Posterior vena cava (tissue), 2 donors: ENCODE measurements at places on chromosomes 4 and X. TPM values are rescaled to one million over a fixed set of nuclear protein-coding genes. Genes with fewer than 3 reads are reported as not detected.

GRCh38 chrX:96425200-96425599, 259.4 kb upstream of the DIAPH2 start:
- no peak for DNase-seq

GRCh38 chr4:124631760-124632159, 80.8 kb downstream of the ANKRD50 start:
- DNase-seq, result no peak

GRCh38 chrX:39873117-39873516, 224.6 kb downstream of the BCOR start:
- DNase-seq, result no peak

DNA sequence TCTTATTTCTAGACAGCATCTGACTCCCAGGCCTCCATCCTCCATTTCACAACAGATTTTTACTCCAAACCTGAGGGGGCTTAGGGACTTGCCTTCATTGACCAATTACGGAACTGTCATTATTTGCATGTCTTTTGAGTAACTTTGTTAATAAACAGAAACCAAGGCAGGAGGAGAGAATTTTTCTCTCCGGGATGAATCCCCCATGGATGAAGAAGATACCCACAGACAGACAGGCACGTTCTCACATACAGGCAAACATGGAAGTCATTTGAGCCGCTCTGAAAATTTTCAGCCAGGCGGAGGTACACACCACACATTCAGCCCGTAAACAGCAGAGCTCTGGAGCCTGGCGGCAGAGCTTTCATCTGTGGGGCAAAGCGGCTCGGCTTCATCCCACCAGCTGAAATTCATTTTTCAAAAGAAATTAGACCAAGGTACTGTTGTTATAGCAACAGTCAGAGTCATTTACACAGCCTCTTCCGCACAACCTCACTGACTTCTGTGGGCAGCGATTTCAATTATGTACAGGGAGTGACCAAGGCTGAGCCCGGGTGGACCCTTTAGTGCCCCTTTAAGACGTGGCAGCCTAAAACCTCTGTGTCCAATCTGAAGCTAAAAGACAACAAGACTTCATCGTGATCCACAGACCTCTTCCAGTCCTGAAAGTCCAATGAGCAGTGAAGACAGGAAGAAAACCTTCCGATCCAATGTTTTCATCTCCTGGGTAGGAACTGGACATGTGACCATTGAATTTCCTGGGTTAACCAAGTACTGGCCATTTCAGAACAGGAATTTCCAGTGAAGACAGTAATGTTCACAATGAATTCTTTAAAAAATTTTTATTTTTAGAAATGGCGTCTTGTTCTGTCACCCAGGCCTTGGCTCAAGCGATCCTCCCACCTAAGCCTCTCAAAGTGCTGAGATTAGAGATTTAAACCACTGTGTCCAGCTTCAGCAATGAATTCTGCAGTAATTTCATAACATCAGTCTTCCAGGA, 237.0 kb downstream of the MGST2 start:
- no peak for DNase-seq

- DNase-seq, result no peak
Measured at GRCh38 chrX:125004799-125005198, 314.9 kb upstream of the TEX13C start.

Gene SHOX
- not detected for total RNA-seq

DNA sequence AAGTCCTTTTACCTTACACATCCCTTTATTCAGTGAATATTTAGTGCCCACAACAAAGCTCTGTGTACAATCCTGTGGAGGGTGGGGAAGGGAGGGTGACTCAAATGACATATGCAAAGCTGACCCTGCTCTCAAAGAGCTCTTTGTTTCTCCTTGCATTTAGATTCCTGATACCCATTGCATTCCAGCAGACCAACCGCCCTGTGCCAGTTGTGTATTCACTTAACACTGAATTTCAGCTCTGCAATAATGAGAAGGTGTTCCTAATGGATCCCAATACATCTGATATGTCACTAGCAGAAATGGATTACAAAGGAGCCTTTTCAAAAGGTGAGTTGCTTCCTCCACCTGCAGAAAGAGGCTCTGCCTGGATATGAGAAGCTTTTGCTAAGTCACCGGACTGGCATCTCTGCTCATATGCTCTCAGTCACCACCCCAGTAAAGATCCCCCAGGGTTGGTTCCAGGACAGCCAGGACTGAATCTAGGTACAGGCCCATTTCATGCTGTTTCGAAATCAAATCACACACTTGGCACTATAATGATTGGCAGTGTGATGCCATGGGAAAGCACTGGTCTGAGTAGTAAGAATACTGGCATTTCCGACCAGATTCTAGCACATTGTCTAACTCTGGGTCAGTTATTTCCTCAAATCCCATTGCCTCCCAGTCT, 17.1 kb upstream of the ANXA3 start:
- DNase-seq, result no peak

Gene NXF2
- not detected for total RNA-seq

- no peak for DNase-seq
Measured at GRCh38 chr4:13659341-13660070, 32.0 kb upstream of the BOD1L1 start.

- DNase-seq, result no peak
Measured at GRCh38 chr4:102503301-102503746, 2.2 kb downstream of the NFKB1 start.

DNA sequence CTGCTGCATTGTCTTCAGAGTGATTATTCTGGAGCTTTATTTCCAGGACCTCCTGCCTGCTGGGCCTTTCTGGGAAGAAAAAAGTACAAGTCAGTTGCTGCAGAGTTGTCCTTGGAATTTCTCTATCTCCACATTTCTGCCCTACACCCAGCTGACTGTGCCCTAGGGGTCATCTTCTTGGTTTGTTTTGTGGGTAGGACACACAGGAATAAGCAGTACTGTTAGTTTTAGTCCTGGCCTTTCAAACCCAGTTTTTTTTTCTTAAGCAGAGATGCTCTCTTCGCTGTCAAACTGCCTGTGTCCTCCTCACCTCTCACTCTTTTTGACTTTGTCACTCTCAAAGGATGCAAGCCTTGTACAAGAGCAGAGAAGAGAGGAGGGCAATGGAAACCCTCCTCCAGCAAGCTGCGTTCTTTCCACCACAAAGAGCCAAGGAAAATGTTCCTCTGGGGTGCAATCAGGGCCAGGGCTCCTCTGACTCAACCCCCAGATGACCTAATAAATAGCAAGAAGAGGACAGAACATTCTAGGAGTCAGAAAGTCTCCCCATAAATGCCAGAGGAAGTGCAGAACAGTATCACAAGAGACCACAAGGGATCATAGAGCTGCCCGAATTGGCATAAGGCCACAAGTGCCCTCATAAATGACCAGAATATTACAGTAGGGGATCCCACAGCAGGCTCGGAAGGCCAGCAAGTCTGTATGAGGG, 186.2 kb downstream of the RCHY1 start:
- peak; percentile 82 for DNase-seq

DNA sequence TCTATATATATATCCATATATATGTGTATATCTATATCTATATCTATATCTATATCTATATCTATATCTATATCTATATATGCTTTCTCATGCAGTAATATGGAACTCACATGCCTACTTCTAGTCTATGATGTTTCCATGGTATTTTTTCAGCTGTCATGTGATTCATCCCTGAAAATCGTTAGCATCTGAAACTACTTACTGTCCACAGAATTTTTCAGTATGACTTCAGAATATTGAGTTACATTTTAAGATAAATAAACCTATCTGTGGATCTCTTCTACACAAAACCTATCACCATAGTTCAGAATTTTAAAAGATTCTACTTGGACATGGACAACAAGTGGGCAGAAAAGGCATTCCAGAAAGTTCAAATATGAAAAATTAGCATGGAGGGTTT, 855.1 kb upstream of the INTU start:
- DNase-seq, result no peak

- DNase-seq, result no peak
Measured at GRCh38 chrX:3806630-3807029, 93.2 kb upstream of the PRKX start.

Gene CTAG1B
- total RNA-seq, result not detected

Gene SATL1
- total RNA-seq, result not detected

Gene PAGE2
- not detected for total RNA-seq

- no peak for DNase-seq
Measured at GRCh38 chr4:18198653-18199052, 177.1 kb upstream of the LCORL start.

Gene SOX3
- total RNA-seq, result not detected

DNA sequence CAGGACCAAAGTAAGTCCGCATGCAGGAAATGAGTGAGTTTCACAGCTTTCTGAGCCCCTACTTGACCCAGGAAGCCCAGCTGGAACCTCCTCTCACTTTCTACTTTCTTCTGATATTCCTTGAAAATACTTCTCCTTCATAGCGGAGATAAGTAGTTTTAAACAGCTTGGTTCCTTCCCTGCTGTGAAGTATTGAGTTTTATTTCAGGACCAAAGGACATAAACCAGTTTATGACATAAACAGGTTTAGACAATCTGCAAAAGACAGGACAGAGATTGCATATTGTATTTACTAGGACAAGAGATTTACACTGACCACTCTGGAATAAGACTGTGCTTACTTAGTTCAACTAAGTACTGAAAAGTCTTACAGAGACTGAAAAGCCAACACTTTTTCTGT, 54.8 kb downstream of the PAGE2 start:
- DNase-seq, result no peak

Gene SFRP2
- total RNA-seq, result 157 TPM

GRCh38 chr4:174089711-174090110, 193.8 kb downstream of the FBXO8 start:
- no peak for DNase-seq

DNA sequence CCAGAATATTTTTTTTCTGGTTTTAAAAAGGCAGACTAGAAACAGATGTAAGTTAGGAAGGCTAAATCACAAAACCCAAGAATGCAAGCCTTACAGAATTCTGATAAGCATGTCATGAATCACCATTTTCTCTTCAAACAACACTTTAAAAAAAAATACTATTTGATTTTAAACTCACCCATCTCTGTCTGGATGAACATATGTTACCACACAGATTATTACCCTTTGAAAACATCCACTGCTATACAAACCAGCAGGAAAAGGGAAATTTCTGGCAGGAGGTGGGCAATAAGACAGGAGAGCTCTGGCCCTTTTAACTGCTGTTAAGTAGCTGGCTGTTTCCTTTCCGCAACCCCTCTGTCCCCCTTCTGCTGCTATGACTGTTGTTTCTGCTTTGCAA, 317.7 kb upstream of the NOCT start:
- DNase-seq, result no peak

Gene TMPRSS11F
- total RNA-seq, result not detected

GRCh38 chr4:6942238-6942800, 32.7 kb downstream of the TBC1D14 start:
- DNase-seq, result peak; percentile 59

- no peak for DNase-seq
Measured at GRCh38 chrX:51862920-51863319, 30.5 kb upstream of the MAGED1 start.

DNA sequence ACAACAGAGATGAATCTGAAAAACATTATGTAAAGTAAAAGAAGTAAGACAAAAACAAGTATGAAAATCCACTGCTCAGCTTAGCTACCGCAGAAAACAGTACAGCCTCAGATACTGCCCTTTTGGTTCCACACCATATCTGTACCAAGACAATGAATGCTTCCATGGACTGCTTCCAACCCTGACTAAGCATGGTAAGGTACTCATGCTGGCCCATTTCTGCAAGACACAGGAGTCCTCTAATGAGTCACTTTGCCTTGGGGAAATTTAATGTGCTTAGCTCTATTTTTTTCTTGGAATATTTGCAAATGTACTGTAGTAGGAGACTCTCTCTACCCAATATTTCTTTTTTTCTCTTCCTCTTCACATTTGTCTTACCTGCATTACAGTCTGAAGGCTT, 931.7 kb upstream of the HS3ST1 start:
- DNase-seq, result no peak
